ENCODE measurements at places on chromosomes 13 and 19.

- DNase-seq: no peak
Measured at GRCh38 chr19:15299568-15300409, 32.5 kb downstream of the BRD4 start.

GRCh38 chr19:18670312-18670711, 13.2 kb upstream of the CRTC1 start:
- DNase-seq: no peak

DNA sequence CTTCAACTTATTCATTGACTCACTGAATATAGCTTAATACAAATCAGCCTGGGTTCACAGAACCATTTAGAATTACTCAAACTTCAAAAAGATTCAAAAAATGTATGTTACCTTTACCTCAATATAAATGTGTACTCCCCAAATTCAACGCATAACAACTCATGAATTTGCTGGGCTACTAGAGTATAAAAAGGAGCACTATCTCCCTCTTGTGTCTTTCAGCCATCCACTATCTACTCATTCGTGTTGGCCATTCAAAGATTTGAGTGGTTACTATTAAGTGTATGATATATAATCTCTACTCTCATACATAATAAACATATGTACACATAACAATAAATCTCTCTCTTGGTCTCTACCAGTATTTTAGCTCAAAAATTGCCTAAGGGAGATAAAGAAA, 20.3 kb downstream of the INTS6 start:
- DNase-seq: no peak

DNA sequence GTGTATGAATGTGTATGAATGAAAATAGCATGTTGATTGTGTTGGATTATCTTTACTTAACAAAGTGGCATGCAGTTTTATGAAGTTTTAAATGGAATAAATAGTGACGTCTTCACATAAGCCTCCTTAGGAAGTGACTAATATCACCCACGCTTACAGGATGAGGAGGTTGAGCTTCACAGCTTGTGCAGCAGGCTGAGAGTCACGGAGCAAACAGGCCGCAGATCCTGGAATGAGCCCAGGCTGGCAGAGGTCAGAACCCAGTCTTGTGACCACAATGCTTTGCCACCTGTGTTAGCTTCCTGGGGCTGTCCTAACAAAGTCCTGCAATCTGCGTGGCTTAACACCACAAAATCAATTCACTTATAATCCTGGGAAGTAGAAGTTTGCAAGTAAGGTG, 20.8 kb downstream of the LAIR2 start:
- DNase-seq: peak; percentile 34

DNA sequence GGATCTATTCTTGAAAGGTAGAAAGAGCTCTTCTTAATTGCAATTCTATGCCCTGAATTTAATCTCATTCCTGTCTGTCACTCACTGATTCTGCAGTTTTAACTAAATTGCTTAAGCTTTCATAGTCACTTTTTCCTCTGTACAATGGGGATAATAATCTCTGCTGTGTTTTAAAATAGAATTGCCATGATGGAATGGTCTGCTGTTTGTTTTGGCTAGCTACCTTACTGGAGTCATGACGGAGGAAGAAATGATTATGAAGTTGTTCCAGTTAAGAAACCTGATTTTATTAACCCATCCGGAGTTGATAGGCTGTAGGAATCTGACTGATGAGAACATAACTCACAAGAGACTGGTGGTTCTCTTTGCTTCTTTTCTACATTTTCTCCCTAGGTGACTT, 54.9 kb upstream of the ITM2B start:
- no peak for DNase-seq

GRCh38 chr19:919199-920050, 2.3 kb downstream of the KISS1R start:
- peak; percentile 27 for DNase-seq

- DNase-seq: no peak
Measured at GRCh38 chr19:49435670-49436069, 5.7 kb downstream of the SLC17A7 start.

- no peak for DNase-seq
Measured at GRCh38 chr13:72415817-72416216, 311.6 kb downstream of the MZT1 start.

Measured in stimulated activated CD4-positive, alpha-beta T cell treated with anti-CD3 and anti-CD28 coated beads, Interleukin-4, amount 100 ng/mL, for 24 hours (primary cell).